ENCODE measurements at places on chromosomes 5 and 9. TPM values are rescaled to one million over a fixed set of nuclear protein-coding genes. Genes with fewer than 3 reads are reported as not detected.

GRCh38 chr9:100413839-100414420, 13.0 kb upstream of the MSANTD3 start:
- H3K27ac ChIP-seq: no peak overlapping the region
- DNase-seq: no peak
- peaks cover 17% of the 10 kb centered on the region for H3K4me1 ChIP-seq

GRCh38 chr9:38227061-38227540, 158.1 kb upstream of the SHB start:
- peaks cover 25% of the 10 kb centered on the region for H3K4me1 ChIP-seq
- peak overlapping the region; percentile 80 for H3K4me3 ChIP-seq
- H3K27me3 ChIP-seq: no peaks in the 10 kb centered on the region
- H3K27ac ChIP-seq: no peak overlapping the region

DNA sequence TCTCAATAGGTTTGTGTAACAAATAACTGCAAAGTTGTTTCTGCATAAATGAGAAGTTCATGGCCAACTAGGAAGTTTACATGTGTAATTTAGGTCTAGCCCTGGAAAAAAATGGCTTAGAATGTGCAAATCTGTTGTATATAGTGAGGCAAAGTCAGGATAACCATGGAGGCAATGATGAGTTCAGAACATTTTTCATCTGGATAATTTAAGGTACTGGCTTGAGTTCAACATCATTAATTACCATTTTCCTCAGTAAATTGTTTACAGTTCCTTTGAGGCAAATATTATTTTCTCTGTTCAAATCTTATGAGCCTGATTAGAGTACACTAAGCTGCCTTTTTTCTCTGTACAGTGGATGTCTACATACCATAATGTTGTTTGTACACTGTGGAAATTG, 1259.0 kb upstream of the NUDT12 start:
- DNase-seq: no peak
- no peaks in the 10 kb centered on the region for H3K4me1 ChIP-seq
- H3K36me3 ChIP-seq: peaks cover 6% of the 10 kb centered on the region
- H3K27me3 ChIP-seq: no peaks in the 10 kb centered on the region
- H3K4me3 ChIP-seq: no peak overlapping the region
- H3K27ac ChIP-seq: no peak overlapping the region

DNA sequence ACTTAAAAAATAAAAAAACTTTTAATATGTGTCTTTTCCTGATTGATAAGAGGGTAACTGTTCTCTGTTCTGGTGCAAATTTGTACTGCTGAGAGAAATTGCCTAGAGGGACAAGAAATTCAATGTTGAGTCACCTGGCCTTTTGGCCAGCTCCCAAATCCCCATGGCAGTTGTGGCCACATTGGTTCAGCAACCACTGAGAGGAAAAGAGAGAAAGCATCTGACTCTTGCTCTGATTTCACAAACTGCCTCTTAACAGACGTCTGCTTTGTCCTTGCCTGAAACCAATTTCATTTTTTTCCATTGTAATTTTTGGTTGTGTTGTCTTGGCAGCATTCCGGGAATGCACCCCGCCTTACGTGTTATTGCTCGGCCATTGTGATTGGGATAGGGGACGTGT, 42.4 kb downstream of the NTRK2 start:
- H3K27ac ChIP-seq: no peak overlapping the region
- no peak for DNase-seq
- peaks cover 21% of the 10 kb centered on the region for H3K27me3 ChIP-seq
- peaks cover 4% of the 10 kb centered on the region for H3K36me3 ChIP-seq
- H3K4me1 ChIP-seq: peaks cover 24% of the 10 kb centered on the region

DNA sequence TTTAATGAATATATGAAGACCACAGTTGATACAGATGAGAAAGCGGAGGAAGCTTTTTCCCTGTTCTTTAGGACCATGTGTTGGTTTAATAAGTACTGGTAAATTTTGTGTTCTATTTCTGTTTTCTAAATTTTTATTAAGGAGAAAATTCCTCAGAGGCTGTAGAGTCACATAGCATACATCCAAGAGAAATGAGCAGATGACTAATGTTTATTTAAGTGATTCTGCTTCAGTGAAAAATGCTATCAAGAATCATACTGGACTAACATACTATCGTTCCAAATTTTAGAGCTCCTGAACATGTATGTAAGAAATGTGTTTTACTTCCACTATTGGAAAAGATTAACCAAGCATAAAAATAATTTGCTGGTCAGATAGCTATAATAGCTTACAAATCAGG, 115.0 kb downstream of the KIAA1958 start:
- no peaks in the 10 kb centered on the region for H3K4me1 ChIP-seq
- H3K27ac ChIP-seq: no peak overlapping the region
- H3K4me3 ChIP-seq: no peak overlapping the region
- no peaks in the 10 kb centered on the region for H3K36me3 ChIP-seq
- H3K27me3 ChIP-seq: no peaks in the 10 kb centered on the region
- no peak for DNase-seq

GRCh38 chr9:37946041-37946440, 42.1 kb upstream of the SLC25A51 start:
- H3K27me3 ChIP-seq: no peaks in the 10 kb centered on the region
- no peaks in the 10 kb centered on the region for H3K36me3 ChIP-seq
- no peak overlapping the region for H3K27ac ChIP-seq
- H3K4me1 ChIP-seq: no peaks in the 10 kb centered on the region
- no peak for DNase-seq

DNA sequence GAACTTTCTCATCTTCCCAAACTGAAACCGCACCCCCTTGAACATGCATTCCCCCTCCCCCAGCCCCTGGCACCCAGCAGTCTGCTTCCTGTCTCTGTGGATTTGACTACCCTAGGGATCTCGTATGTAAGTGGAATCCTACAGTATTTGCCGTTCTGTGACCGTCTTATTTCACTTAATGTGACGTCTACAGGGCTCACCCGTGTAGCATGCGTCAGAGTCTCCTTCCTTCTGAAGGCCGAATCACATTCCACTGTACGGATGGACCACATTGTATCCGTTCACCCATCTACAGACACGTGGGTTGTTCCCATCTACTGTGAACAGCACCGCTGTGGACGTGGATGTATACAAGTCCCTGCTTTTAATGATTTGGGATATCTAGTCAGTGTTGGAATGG, 4.5 kb downstream of the PRRX2 start:
- DNase-seq: no peak
- no peaks in the 10 kb centered on the region for H3K36me3 ChIP-seq
- H3K4me1 ChIP-seq: peaks cover under 1% of the 10 kb centered on the region
- no peaks in the 10 kb centered on the region for H3K27me3 ChIP-seq
- H3K27ac ChIP-seq: no peak overlapping the region

FAM170A gene
- not detected for total RNA-seq

HEMGN gene
- not detected for total RNA-seq

BAAT gene
- not detected for total RNA-seq

BHMT gene
- not detected for total RNA-seq

Measured in natural killer cell treated with Interleukin-12 subunit alpha and Interleukin-12 subunit beta and Interleukin-15 and Interleukin-18, amount 100 ng/mL, for 72 hours (primary cell).